ENCODE measurements at places on chromosomes 12 and 14.

GRCh38 chr14:104600805-104601204, 3.8 kb downstream of the TMEM179 start:
- DNase-seq, result no peak

DNA sequence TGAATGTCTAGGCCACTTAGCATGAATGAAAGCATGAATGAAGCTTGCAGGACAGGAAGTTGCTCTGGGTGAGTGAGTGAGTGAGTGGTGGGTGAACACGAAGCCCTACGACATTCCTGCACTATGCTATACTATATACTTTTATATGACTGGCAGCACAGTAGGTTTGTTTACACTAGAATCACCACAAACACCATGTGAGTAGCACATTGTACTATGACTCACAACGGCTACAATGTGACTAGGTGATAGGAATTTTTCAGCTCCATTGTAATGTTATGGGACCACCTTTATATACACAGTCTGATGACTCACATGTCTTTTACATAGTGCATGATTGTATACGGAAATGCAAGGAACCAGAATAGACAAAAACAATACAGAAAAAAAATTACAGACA, 1480.2 kb downstream of the AACS start:
- DNase-seq, result no peak

DNA sequence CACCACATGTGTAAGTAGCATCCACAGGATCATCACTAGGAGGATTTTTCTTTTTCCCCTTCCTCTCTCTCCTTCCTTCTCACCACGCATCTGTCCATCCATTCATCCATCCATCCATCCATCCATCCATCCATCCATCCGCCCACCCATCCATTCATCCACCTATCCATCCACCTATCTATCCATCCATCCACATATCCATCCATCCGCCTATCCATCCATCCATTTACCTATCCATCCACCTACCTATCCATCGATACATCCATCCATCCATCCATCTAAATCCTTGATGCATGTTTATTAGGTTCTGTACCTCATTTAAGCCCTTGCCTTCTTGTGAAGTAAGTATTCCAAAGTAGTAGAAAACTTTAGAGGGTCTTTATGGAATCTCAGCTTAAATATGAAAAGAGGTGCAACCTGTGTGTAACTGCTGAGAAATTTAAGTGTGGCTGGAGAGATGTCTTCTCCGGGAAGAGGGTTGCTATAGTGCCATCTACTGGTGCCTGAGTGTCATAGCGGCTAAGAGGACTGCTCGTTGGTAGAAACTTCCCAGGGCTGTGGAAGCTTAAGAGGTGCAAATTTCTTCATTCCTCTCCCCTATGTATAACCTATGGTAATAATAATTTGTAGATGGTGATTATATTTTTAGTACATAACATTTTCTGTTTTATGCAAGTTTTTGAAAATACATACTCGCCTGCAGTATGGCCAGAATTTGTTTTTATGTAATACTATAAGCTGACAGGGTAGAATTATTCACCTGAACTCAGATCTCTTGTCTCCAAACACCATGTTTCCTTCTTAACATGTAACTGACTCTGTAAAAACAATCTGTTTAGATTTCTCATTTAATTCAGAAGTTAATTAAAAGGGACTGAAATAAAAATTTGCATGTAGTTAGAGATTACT, 46.0 kb downstream of the MYO1H start:
- peak; percentile 11 for DNase-seq

- no peak for DNase-seq
Observed at GRCh38 chr14:76948976-76949375, 79.5 kb downstream of the IRF2BPL start.

GRCh38 chr12:53105712-53106439, 2.6 kb downstream of the SOAT2 start:
- no peak for DNase-seq

- DNase-seq, result peak; percentile 36
Observed at GRCh38 chr12:8078398-8078797, 3.7 kb upstream of the NECAP1 start.

DNA sequence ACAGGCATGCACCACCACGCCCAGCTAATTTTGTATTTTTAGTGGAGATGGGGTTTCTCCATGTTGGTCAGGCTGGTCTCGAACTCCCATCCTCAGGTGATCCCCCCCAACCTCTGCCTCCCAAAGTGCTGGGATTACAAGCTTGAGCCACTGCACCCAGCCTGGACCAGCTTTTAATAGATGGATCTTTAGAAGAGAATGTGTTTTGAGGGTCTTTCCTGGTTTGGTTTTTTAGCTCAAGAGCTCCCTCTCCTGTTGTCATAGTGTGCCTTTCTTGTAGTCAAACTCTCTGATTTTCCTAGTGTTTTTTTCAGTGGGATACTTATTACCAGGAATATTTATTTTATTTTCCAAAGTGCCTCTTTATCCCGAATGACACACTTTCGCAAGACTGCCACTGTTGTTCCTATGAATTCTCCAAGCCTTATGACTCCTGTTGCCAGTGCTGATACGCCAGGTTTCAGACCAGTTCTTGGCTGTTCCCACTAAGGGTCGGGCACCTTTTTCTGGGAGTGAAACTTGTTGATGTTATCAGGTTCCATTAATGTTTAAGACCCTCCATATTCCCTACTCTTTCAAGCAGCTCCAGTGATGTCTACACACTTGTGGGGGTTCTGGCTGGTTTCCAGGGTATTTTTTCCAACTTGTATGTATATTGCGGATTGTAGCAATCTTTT, 31.5 kb upstream of the LIMA1 start:
- no peak for DNase-seq

- no peak for DNase-seq
Observed at GRCh38 chr12:8603286-8603685, 9.4 kb downstream of the AICDA start.

DNA sequence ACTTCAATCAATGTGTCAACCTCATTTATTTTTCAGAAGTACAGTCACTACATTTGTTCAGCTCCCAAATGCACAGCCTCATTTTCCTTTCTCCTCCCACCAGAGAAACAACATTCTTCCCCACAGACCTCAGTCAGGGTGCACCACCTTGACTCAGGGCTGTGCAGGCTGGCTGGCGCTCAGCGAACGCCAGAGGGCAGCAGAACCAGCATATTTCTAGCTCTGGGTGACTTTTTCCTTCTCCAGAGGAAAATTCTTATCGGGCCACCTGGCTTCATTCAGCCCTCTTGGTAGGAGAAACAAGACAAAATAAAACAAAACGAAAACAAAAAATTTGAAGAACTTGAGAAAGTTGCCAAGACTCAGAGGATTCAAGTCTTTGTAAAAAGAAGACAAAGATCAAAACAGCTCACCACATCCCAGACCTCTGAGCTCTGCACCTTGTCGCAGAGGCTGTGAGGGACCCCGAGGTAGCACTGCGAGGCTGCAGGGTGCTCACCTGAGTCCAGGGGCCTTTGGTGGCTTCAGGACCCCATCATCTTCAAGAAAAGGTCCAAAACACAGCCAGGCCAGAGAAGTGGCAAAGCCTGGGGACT, 33.7 kb downstream of the PAH start:
- DNase-seq, result peak; percentile 24

GRCh38 chr12:4120316-4120917, 153.1 kb upstream of the CCND2 start:
- DNase-seq, result no peak

DNA sequence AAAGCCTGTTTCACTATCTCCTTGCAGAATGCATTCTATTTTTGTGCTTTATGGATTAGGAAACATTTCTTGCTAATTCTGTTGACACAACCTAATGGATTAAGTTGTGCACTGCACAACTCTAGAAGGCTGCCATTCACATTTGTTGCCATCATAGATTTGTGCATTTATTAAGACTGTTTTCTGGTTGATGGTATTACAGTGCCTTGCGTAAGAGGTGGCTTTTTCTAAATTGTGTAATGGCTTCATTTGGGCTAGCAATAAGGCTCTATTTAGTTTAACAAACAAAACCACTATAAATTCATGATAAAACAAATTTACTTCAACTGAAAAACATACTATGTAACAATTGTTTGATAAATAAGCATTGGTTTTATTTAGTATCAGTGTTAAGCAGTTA, 175.9 kb downstream of the TRHDE start:
- no peak for DNase-seq

- DNase-seq, result no peak
Observed at GRCh38 chr14:43407706-43408105, 1099.4 kb downstream of the FSCB start.

DNA sequence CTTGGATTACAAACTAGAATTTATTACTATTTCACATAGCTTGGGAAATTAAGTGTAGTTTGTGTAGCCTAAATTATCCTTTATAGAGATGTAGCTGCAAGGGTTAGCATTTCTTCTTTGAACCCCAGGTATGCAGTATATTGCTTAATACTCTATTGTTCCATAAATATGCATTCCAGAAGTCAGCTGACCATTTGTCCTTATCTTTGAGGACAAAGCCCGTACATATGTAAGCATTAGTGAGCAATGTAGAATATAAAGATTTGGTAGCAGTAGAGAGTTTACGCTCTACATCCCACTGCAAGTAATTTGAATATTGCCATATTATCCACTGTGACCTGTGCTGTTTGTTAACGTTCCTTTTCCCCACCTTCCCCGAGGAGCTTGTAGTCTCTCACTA, 26.9 kb downstream of the PPM1A start:
- no peak for DNase-seq

DNA sequence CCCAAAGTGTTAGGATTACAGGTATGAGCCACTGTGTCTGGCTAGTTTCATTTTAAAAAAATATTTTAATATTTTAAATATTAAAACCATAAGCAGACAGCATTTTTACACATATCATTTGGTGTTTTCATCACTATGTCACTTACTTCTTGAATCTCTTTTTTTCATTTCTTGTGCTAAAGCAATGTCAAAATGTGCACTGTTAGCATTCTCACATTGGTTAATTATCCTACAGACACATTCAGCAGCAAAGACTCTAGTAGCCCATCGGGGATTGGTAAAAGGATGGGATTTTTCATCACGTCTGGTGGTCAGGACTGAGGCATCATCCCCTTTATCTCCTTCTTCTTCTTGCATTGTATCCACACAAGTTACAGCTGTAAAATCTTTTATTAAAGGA, 96.9 kb downstream of the HEATR5A start:
- DNase-seq, result no peak

DNA sequence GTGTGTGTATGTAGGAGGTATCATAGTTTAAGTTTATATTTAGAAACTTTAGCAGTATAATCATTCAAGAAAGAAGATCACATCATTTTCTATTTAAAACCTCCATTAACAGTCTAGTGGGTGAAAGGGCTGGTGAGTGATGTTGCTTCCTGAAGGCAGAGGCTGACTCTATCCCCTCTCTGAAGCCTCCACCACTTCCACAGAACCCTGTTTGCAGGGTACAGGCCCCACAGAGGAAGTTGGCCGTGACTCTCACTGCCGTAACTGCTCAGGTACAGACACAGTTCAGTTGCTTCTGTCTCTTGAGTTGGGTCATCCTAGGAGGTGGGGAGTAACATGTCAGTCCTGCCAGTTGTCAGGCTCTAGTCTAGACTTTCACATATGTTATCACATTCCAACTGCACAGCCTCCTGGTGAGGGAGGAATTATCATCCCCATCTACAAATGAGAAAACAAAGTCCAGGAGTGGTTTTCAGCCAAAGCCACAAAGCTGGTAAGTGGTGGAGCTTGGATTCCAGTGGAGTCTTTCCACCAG, 31.5 kb downstream of the CFL2 start:
- DNase-seq, result peak; percentile 9

Data from activated T-cell treated with anti-CD3 and anti-CD28 coated beads for 48 hours (primary cell).